ENCODE measurements at places on chromosomes 11 and 22.

DNA sequence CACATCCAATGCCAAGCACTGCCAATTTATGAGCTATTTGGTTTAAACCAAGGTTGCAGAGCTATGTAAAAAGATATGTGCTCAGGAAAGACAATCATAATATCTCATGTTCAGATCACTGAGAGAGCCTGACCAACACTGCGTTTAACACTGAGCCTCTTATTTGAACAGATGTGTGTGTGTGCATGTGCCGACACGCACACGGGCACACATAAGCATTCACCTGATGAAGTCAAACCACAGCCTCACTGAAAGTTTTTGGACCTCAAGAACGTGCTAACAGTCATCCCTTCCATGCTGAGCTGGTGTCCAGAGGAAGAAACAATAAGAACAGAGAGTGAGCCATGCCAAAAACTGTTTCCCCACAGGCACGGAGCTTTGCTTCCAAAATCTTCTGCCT is 23.4 kb downstream of the HPS4 start:
- no peak for DNase-seq

DNA sequence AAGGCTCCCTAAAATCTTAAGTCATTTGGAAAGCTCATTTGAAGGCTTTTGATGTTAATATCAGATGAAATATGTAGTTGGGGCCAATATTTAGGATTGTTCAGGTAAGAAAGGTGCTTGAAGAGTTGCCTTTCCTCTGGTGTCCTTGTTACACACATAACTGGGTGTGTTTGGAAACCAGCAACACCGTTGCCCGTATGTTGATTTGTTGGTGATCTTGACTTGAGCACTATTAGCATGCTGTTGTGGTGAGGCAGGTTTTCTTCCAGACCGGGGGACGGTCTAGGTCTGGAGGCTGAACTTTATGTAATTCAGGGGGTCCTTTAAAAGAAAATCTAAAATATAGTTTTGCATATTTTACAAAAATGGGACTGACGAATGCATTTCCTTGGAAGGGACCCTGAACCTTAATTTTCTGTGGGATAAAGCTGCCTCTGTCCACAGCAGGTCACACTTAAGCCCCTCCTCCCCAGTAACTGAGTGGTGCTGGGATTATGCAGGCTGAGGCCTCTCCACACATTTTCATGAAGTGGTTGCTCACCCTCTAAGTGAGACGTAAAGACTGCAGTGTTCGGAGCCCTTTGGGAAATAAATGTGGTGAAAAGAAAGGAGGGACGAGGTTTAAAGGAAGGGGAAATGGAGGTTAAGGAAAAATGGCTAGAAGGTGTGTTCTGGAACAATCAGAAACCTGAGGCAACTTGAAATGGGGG is 1.8 kb downstream of the YWHAH start:
- no peak for DNase-seq

- DNase-seq: no peak
Observed at GRCh38 chr11:117992620-117993019, 6.4 kb downstream of the IL10RA start.

- DNase-seq: no peak
Observed at GRCh38 chr11:44606472-44606871, 41.0 kb downstream of the CD82 start.

DNA sequence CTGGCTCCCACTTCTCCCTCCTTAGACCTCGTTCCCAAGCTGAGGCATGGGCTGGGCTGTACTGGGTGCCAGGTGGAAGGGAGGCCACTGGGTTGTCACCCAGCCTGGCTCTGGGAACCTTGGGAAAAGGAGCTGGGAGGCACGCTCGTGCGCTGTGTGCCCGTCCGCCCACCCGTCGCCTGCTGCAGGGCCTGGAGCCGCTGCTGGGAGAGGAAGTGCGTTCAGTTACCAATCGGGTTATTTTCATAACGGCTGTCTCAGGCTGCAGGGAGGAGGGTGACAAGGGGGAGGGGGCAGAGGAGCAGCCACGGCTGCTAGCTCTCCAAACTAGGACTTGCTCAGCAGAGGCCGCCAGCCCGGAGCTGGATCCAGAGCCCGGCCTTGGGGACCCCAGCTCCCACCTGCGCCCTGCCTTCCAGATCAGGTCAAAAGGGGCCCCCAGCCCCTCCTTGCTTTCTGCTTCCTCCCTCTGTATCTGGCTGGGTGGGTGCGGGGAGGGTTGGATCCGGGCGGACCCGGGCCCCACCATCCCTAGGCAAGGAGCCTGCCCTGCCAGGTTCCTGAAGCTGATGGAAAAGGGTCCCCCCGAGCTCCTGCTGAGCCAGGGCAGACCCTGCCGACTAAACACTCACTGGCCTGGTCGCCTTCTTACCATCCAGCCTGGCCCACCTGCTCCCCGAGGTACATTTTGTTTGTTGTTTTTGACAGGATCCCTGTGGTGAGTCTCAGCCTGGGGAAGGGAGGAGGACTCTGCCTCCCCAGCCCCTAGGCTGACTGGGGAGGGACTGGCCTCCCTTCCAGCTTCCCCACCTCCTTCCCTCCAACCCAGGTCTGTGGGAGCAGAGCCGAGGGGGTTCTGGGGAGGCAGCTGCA is 14.3 kb downstream of the DGKZ start:
- peak; percentile 48 for DNase-seq

DNA sequence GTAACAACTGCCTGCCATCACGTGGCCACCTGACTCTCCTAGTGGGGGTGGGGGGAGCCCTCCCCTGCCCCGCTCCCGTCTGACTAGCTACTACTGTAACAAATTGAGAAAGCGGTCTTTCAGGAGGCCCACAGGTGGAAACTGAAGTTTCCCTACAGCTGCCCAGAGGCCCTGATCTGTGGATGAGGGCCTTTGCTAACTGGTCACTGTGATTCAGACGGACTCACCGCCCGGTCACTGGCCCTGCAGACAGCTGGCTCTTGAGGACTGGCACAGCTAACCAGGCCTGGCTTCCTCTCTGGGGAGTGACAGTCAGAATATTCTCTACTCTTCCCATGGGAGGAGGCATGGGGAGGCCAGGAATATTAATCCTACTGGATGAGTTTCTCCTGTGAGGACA is 116.8 kb downstream of the ARHGAP8 start:
- no peak for DNase-seq

DNA sequence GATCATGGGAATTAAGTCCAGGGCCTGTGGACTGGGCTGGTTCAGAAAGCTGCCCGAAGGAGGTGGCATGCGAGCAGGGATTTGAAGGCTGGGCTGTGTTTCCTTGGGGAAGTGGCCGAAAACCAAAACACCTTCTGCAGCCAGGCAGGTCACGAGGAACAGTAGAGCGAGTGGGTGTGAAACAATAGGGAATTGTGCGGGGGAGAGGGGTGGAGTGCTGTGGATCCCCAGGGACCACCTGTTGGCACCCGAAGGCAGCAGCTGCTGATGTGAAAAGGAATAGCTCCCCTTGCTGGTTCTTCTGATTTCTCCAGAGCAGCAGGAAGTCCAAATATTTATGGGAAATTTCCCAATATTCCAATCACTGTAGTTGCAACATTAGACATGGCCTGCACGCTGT is 24.6 kb downstream of the TP53I11 start:
- no peak for DNase-seq

GRCh38 chr11:789943-790342 is at the start of gene CEND1:
TSS of gene CEND1 (minus strand) at chr11:790090. CDS start at chr11:788576, 1,514 bp downstream.
- DNase-seq: peak; percentile 49

GRCh38 chr11:12102588-12103410 is 7.6 kb upstream of the MICAL2 start:
- no peak for DNase-seq

- DNase-seq: no peak
Observed at GRCh38 chr11:121374286-121374985, 77.7 kb upstream of the SORL1 start.

GRCh38 chr11:114775875-114776621 is 97.7 kb downstream of the NXPE2 start:
- DNase-seq: no peak

DNA sequence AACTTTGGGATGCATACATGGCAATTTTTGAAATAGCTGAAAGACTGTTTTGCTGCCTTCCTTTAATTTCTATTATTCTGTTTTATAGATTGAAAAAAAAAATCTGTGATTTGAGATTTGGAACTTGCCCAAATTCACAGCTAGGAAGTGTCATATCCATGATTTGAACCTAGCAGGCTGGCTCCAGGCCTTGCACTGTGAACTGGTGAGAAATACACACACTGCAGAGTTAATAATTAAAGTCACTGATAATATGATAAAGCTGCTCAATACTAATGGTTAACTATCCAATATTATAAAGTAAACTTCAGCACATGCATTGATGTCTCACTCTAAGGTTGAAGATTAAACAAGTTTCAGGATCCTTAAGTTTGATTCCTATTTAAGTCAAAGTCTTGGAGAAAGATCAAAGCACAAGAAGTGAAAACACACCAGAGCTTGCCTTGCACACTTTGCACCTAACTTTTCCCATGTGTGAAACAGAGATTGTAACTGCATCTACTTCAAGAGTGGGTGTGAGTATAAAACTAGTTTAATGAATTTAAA is 150.6 kb upstream of the CCDC179 start:
- no peak for DNase-seq

DNA sequence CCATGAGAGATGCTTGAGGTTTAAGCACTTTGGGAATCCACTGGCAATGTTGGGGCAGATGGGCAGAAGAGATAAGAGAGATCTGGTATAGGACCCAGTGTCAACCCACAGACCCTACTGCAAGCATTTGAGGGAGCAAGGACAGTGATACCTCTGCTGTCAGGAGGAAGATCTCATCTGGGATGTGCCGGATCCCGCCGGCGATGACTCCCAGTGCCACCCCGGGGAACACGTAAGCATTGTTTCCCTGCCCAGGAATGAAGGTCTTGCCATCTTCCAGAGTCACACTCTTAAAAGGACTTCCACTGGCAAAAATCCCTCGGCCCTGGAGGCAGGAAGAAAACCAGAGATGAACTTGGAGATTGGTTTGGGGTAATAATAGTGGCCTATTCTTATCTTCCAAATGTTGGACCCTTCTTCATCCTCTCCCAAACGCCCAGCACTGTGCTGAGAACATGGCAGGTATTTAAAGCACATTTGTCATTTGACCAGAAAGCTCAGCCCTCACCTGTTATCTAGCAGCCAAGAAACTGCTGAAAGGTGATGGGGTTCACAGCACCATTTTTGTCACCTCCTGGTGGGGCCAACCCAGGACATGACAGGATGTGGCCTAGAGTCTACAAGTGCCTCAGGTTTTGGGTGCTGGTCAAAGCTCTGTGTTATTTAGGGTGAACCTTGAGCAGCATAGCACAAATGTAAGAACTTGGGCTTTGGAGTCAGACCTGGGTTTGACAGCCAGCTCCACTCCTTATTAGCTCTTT is 71.7 kb downstream of the CCDC81 start:
- DNase-seq: no peak

All from fibroblast of skin of abdomen (primary cell).